Activated T-cell treated with anti-CD3 and anti-CD28 coated beads, Interleukin-2, amount 50 U/mL, for 72 hours (primary cell): ENCODE measurements at places on chromosomes 5 and 9. TPM values are rescaled to one million over a fixed set of nuclear protein-coding genes. Genes with fewer than 3 reads are reported as not detected.

POLR3G gene
- total RNA-seq, result 6.3 TPM

GRCh38 chr5:159123700-159124099, 24.0 kb upstream of the EBF1 start:
- DNase-seq, result peak; percentile 24

- no peak for DNase-seq
These were observed 8.9 kb downstream of the CDC42SE2 start for GRCh38 chr5:131272724-131273123.

KIF4B gene
- total RNA-seq, result 0.30 TPM

DNA sequence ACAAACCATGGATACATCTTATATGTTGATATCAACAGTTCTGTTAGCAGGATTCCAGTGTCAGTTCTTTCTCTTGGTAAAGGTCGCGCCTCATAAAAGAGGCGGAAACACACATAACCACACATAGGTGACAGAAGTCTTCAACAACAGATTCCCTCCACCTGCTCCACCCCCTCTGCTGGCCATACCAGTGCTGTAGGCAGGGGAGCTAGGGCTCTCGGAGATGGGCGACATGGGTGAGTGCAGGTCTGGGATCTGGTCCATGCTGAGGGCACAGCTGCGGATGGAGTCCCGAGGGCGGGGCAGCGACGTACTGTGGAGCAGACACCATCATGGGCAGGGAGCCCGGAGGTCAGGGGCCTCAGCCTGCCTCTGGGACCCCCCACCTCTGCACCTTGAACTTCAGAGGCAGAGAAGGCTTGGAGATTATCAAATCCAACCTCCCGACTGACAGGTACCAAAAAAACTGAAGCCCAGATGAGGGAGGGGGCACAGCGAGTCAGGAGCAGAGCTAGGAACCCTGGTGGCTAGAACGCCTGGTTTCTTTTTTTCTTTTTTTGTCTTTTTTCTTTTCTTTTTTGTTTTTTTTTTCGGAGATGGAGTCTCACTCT, 12.0 kb upstream of the TOR2A start:
- no peak for DNase-seq

- peak; percentile 11 for DNase-seq
These were observed 106.2 kb downstream of the KLHL3 start for GRCh38 chr5:137629646-137630045.
